Memory B cell (primary cell): ENCODE measurements at places on chromosomes 3 and 15.

DNA sequence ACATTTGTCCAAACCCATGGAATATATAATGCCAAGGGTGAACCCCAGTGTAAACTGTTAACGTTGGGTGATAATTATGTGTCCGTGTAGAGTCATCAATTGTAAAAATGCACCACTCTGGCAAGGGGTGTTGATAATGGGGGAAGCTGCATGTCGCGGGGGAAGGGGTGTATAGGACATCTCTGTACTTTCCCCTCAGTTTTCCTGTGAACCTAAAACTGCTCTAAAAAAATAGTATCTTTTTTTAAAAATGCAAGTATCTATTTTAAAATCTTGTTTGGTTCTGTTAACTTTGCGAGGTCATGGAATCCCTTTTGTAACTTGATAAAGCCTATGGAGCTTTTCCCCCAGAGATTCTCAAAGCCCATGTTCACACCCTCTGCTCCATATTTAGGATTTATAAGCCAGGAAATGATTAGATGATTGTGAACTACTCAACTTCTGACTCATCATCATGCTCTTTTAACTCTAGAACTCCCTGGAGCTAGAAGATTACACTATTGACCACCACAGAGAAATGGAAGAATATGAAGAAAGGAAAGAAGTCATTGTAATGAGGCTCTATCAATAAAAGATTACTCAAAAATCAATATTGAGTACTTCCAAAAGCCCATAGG is 56.1 kb upstream of the C3orf49 start:
- no peak for DNase-seq

DNA sequence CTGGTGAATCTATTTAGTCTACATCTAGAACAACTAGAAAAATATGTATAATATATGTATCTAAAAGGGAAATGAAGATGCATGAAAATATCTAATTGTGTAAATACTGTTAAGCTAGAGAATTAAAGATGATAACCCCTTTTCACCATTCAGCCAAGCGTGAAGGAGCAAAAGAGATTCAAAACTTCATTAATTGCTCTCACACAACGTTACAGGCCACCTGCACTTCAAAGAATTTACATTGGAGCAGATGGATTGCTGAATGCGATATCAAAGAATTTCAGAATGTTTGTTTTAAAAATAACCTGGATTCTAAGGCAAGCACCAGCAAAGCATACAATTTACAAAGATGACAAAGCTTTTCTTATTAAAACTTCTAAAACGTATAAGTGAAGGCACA is 243.2 kb downstream of the ROBO2 start:
- no peak for DNase-seq

- DNase-seq: no peak
Observed at GRCh38 chr3:14438929-14439328, 36.5 kb downstream of the SLC6A6 start.

GRCh38 chr3:136236109-136236508 is 14.0 kb upstream of the PCCB start:
- no peak for DNase-seq

DNA sequence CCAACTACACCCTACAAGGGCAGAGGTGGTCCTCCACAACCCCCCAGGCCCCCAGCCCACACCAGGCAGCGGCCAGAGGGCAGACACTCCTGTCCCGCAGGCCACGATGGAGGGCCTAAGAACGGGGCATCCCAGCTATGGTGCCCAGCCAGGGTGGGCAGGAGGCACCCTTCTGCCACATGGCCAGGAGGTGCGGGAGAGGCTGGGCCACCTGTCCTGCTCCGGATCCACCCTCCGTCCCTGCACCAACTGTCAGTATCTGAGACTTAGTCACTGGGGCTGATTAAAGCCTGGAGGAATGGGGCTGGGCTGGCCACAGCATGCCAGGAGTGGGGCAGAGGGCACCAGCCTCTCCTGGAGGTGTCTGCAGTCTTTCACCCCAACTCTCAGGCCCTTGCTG is 37.9 kb downstream of the TNK2 start:
- no peak for DNase-seq

DNA sequence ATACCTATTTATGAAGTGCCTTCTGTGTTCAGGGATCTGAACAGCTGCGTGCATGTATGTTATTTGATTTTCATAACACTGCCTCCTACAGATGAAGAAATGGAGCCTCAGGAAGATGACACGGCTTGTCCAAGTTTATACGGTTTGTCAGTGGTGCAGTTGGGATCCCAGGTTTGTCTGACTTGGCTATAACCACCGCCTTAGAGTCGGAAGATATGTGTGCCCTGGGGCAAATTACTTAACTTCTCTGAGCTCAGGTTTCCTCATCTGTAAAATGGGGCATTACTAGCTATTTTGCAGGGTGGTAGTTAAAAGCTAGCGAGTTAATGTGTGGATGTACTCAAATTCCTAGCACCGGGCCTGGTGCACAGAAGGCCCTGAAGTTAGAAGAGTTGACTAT is 54.1 kb upstream of the ANP32A start:
- DNase-seq: no peak

- DNase-seq: no peak
Observed at GRCh38 chr3:54028372-54028771, 94.0 kb upstream of the CACNA2D3 start.

GRCh38 chr15:31488437-31489204 is 162.0 kb downstream of the KLF13 start:
- peak; percentile 48 for DNase-seq

DNA sequence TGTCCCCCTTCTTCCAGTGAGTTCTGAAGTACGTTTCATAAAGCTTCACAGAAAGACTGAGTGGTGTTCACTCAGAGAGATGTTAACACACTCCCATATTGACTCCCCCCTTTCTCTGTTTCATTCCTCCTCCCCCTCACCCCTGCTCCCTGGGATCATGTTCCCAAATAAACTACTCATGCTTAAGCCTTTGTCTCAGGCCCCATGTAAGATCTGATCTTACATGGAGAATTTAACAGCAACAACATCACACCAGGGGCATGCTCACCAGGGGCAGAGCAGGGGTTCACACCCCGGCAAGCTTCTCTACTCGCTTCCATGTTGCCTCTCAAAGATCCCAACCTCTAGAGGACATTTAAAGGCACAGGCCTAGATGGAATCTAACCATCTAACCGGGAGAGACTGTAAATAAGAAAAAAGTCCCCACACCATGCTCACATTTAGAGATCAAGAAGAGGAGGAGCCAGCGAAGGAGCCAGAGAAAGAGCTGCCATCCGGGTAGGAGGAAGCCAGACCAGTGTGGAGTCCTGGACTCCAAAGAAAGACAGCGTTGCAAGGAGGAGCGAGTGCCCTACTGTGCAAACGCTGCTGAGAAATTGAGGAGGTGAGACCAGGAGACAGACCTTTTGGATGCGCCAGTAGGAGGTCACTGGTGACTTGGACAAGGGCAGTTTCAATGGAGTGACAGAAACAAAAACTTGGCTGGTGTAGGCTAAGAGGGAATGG is 21.4 kb upstream of the SRP14 start:
- DNase-seq: no peak

GRCh38 chr15:40388941-40389823 is 6.7 kb downstream of the KNSTRN start:
- no peak for DNase-seq

- DNase-seq: no peak
Observed at GRCh38 chr15:31473385-31474058, 146.9 kb downstream of the KLF13 start.

- no peak for DNase-seq
Observed at GRCh38 chr3:87987952-87988351, 70.9 kb downstream of the CGGBP1 start.

DNA sequence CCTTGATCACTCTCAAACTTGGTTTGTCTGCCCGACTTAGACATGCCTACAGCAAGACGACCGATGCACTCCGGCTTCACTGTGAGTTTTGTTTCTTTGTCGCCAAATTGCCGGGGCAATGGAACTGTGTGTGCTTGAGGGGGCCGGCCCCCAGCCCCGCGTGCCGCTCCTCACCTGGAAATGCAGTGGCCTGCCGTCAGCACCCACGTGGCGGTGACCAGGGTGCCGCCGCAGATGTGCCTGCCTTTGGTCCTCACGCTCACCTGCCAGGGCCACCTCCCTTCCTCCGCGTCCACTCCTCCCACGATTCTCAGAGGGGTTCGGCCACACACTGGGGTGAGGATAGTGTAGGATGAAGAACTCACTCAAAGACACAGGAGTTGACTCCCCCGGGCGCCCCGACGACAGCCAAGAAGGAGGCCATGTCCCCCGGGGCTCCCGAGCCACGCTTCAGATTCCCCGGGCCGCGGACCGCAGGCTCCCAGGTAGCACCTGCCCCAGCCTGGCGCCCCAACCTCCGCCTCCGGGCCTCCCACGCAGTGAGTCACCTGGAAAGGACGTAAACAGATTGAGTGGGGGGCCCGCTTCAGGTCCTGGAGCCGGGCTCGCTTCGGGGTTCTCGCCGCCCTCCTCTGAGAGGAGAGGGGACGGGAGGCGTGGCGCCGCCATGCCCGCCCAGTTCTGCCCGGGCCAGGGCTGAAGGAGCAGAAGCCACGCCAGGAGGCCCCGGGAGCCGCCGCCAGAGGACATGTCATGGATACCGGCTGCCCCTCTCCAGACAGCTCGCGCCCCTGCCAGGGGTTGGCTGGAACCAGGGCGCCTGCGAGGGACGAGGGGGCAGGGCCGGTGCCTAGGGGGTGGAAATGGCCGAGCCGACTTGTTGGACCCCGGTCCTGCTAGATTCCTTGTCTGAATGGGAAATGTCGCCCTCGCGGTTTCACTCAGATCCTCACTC is 29.6 kb downstream of the MYL3 start:
- DNase-seq: no peak

GRCh38 chr3:189813647-189814240 is 182.6 kb downstream of the TP63 start:
- no peak for DNase-seq

DNA sequence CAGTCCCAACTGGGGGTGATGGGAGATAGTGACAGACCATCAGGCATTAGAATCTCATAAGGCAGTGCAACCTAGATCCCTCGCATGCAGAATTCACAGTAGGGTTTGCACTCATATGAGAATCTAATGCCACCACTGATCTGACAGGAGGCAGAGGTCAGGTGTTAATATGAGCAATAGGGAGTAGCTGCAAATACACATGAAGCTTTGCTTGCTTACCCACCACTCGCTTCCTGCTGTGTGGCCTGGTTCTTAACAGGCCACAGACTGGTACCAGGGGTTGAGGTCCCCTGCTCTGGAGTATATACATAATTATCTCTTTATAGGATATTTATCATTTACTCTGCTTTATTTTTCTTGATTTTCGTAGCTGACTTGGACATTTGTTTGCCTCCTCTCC is 36.0 kb upstream of the ZMAT3 start:
- no peak for DNase-seq

DNA sequence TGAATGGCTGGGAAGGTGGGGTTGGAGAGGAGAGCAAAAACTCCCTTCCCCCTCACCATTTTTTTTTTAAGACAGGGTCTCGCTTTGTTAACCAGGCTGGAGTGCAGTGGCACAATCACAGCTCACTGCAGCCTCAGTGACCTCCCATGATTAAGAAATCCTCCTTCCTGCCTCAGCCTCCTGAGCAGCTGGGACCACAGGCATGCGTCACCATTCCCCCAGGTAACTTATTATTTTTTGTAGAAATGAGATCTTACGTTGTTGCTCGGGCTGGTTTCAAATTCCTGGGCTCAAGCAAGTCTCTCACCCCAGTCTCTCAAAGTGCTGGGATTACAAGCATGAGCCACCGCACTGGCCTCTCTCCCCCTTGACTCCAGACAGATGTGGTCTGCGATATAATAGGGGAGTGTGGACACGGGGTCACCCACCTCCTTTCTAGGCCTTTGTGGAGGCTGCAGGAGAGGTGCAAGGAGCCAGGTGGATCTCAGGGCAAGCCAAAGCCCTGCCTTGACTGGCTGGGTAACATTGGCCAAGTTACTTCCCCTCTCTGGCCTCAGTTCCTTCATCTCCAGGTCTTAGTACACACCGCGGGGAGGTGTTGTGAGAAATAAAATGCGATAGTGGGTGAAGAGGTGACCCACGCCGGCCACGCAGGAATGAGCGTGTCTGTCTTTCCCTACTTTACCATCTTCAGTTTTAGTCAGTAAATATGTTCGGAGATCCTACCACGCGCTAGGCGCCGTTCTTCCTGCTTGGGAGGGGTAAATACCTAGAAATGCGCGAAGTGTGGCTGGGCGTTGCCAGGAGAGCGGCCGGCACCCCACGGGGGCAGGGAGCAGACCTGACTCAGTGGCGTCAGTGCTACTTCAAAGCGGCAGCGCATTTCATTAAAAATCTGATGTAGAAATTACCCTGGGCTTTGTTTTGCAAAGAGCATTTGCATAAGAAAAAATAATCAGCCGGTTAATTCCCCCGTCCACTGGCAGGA is 20.2 kb upstream of the CORO2B start:
- no peak for DNase-seq

GRCh38 chr3:128315313-128315712 is 151.4 kb downstream of the DNAJB8 start:
- no peak for DNase-seq

- no peak for DNase-seq
Observed at GRCh38 chr3:112775011-112775742, 71.5 kb downstream of the CD200R1L start.

DNA sequence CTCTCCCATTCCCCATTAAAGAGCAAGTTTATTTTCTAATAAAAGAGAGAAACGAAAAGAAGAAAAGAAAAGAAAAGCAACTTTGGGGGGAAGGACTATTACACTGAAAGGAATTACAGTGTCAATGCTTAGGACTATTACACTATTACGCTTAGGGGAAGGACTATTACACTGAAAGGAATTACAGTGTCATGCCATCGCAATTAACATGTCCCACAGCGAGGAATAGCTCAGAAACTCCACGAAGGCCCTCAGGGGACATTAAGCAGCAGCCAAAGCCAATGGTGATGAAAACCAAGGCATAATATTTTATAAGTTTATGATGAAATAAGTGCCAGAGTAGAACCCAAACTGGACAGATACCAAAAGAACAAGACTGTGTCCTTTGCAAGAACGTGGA is 22.1 kb upstream of the DET1 start:
- no peak for DNase-seq

- no peak for DNase-seq
Observed at GRCh38 chr15:51199541-51199940, 104.8 kb upstream of the TNFAIP8L3 start.

DNA sequence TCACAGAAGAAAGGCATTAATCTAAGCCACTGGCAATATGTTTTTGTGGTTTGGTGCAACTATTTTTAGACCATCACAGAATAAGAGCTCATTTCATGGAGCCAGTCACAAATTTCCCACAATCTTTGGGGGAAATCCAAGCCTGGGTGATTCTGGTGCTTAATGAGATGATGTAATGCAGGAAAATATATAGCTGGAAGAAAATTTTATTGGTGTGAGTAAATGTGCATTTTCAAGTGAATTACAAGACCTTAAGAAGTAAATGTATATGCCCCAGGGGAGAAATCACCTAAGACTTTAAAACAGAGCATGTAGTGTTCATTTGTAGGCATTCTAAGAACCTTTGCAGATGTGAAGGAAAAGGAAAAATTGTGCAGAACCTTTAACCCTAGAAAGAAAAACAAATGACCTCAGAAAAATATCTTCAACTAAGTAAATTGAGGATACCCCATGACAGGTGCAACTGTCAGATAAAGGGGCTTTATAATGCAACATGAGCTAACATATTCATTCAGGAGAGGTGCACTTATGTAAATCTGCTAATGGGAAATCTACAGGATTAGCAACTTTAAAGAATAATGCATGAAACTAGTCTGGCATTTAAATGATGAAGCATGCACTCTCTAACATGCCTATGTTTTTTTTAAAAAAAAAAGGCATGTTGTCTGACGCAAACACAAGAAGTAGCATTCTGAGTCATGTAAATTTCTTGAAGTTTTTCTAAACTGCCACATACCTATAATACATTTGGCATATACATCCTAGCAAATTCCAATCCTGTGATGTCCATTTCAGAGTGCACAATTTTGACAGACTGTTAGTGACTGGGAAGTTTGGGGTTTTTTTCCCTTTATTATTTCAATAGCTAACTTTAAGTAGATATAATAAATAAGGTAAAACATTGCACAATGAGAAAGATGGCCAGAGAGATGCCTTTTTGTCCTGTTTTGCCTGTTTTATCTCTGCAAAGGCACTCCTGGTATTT is 105.1 kb downstream of the MEX3B start:
- DNase-seq: no peak
